Hematopoietic multipotent progenitor cell treated with erythropoietin and hydrocortisone succinate and interleukin-3 and kit ligand, for 6 days (in vitro differentiated cells): ENCODE measurements at places on chromosomes 6 and 20.

GRCh38 chr6:69887026-69887425 is 20.7 kb downstream of the COL19A1 start:
- no peak for DNase-seq

GRCh38 chr20:23128461-23129125 is 42.5 kb upstream of the CD93 start:
- DNase-seq, result no peak

DNA sequence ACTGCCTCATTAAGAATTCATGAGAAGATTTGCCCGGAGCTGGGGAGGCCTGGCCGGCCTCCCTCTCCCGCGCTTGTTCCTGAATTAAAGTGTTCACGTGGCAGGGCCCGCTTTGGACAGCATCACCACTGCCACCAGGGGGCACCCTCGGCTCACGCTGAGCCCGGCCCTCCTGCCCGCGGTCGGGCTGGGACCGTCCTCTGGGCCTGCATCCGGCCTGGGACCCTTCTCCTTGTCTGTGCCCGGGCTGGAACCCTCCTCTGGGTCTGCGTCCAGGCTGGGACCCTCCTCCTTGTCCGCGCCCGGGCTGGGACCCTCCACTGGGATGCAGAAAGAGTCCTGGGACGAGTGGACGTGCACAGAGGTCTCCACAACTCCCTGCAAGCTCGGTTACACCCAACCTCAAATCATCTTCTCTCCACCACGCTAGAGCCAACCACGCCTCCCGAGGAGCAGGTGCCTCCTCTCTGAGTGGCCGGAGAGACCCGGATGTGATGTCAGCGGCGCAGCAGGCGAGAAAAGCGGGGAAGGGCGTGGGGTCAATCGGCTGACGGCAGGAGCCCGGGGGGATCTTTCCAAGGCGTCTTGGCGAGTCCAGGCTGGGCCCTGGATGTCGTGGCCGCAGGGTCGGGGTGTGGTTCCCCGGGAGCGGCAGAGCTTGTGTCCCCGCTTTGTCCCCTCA is 50.9 kb upstream of the DACT2 start:
- peak; percentile 76 for DNase-seq

GRCh38 chr6:17392978-17393891 is at the start of gene CAP2:
Gene CAP2, plus strand, starts transcription at chr6:17393595. Its CDS starts 27,961 bp downstream, at chr6:17421556.
- DNase-seq, result peak; percentile 6

DNA sequence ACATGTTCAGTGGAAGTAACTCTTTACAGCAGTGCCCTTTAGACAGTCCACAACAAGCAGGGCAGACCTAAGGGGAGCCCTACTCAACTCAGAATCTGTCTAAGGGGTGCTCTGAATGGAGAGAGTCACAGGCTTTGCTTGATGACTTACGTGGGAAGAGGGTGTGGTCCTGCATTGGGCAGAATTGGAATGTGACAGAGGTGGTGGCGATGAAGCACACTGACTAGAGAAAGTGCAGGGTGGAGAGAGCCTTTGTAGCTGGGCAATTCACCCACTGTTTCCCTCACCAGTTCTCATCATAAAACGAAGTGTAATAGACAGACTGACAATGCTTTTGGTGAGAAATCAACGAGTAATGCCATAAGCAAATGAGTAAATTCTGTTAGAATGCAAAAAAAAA is 11.2 kb downstream of the TP53INP2 start:
- DNase-seq, result no peak

GRCh38 chr6:38192011-38192410 is 372.5 kb downstream of the ZFAND3 start:
- DNase-seq, result no peak

- DNase-seq, result no peak
Measured at GRCh38 chr6:22079783-22080182, 217.1 kb downstream of the PRL start.

GRCh38 chr20:50790651-50791277 is 4.1 kb upstream of the BCAS4 start:
- peak; percentile 95 for DNase-seq

DNA sequence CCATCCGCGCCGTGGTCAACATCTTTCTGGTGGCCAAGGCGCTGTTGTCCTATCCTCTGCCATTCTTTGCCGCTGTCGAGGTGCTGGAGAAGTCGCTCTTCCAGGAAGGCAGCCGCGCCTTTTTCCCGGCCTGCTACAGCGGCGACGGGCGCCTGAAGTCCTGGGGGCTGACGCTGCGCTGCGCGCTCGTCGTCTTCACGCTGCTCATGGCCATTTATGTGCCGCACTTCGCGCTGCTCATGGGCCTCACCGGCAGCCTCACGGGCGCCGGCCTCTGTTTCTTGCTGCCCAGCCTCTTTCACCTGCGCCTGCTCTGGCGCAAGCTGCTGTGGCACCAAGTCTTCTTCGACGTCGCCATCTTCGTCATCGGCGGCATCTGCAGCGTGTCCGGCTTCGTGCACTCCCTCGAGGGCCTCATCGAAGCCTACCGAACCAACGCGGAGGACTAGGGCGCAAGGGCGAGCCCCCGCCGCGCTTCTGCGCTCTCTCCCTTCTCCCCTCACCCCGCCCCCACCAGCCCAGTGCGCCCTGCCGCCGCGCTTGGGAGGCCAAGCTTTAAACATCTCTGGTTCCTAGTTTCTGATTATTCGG is 4.0 kb downstream of the SLC32A1 start:
- DNase-seq, result no peak

- DNase-seq, result no peak
Measured at GRCh38 chr6:3797231-3798054, 45.9 kb upstream of the PXDC1 start.

DNA sequence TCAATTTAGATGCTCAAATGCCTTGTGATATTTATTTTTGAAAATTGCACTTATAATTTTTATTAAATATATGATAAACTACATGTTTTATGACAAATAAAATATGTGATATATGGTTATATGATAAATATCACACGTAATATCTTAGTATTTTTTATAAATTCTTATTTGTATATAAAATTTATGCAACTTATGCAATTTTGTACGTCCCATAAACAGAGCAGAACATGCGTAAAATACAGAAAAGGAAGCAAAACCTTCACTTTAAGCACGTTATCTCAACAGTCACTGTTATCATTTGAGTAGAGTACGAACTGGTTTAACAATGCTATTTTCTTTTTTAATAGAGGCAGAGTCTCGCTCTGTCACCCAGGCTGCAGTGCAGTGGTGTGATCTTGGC is 15.7 kb upstream of the ADRM1 start:
- DNase-seq, result no peak

- peak; percentile 27 for DNase-seq
Measured at GRCh38 chr20:6024768-6025167, 29.1 kb downstream of the LRRN4 start.

DNA sequence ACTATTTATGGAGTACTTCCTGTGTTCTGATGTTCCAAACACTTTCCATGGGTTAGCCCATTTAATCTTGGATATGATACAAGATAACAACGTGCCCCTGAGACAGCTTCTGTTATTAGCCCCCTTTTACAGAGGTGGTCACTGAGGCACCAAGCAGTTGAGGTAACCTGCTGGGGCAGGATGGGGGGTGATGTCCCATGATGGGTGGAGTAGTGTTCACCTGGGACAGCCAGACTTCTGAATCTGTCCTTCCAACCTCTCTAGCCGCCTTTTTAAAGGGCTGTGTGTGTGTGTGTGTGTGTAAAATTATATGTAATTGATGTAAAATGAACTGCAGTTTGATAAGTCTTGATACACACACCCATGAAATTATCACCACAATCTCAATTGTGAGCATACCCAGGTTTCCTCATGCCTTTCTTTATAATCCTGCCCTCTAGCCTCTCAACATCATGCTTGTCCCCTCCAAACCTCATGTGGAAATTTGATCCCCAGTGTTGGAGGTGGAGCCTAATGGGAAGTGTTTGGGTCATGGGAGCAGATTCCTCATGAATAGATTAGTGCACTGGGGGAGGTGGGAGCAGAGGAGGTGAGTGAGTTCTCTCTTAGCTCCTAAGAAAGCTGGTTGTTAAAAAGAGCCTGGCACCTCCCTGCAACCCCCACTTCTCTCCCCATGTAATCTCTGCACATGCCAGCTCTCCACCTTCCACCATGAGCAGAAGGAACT is 39.2 kb downstream of the PLAGL2 start:
- DNase-seq, result no peak

- DNase-seq, result peak; percentile 93
Measured at GRCh38 chr6:37222125-37222967, 35.2 kb upstream of the TBC1D22B start.

- no peak for DNase-seq
Measured at GRCh38 chr6:149331043-149331807, 13.7 kb downstream of the TAB2 start.
